ENCODE measurements at places on chromosomes 7 and 10. TPM values are rescaled to one million over a fixed set of nuclear protein-coding genes. Genes with fewer than 3 reads are reported as not detected.

GRCh38 chr10:348456-348855 is 213.2 kb downstream of the ZMYND11 start:
- no peak for ATAC-seq

The EPHA1 gene
- total RNA-seq: 79.0 TPM

GRCh38 chr7:108565987-108566386 is 3.5 kb downstream of the THAP5 start:
- ATAC-seq: no peak

DNA sequence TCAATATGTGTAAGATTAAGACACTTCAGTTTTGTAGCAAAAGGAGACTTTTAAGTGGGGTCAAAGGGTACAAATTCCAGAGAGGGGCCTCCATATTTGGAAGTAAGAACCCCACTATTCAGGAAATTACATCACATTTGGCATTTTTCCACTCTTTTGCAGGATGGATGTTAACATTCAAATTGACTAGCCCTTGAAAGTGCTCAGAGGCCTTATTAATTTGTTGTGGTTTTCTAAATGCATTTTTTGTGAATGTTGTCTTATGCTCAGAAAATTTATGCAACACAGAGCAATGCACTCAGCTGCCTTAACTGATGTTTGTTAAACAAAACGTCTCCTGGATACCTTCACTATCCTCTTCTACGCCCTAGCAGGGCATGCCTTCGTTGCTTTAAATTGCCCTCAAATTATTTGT is 50.9 kb upstream of the PDLIM1 start:
- ATAC-seq: no peak

DNA sequence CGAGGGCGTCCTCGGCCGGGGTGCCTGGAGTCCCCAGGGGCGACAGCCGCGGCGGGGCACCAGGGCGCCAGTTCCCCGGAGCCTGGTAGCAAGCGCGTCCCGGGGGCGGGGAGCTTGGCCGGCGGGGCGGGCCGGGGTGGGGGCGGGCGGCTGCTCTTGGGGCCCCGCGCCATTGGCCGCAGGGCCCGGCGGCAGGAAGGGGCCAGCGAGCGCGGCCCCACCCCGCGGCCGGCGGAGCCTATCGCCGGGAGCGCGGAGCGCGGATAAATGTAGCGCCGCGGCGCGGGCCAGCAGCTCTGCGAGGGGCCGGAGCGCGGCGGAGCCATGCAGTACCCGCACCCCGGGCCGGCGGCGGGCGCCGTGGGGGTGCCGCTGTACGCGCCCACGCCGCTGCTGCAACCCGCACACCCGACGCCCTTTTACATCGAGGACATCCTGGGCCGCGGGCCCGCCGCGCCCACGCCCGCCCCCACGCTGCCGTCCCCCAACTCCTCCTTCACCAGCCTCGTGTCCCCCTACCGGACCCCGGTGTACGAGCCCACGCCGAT is at the start of gene HHEX:
TSS of gene HHEX (plus strand) at position 293 of the 548 bp plus-strand sequence. CDS start at position 325, 32 bp downstream.
- peak; percentile 85 for ATAC-seq

The PARD3 gene
- 64.5 TPM for total RNA-seq

DNA sequence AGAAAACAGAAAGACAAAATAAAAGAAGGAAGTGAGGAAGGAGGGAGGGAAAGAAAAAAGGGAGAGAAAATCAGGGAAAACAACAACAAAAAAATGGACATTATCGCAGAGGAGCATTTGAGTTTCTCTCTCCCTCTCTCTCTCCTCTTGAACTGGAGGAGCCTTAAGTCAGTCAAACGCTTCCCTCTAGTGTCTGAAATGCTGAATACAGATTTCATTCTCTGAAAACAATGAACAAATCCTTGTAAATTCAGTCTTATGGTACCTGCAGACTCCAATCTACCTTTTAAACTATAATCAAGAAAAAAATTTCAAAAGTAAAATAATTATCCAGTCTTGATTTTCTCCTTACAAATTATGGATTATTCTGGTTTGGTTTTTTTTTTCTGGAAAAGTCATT is 89.2 kb upstream of the PFKP start:
- ATAC-seq: peak; percentile 65

- no peak for ATAC-seq
Observed at GRCh38 chr7:76423666-76424412, 911 bp upstream of the ZP3 start.

The BMPER gene
- total RNA-seq: not detected

The HEPACAM2 gene
- not detected for total RNA-seq

GRCh38 chr7:130037703-130038102 is 13.5 kb downstream of the ZC3HC1 start:
- no peak for ATAC-seq

GRCh38 chr10:55203874-55204273 is 402.8 kb upstream of the PCDH15 start:
- no peak for ATAC-seq

- ATAC-seq: no peak
Observed at GRCh38 chr10:24701447-24701846, 22.2 kb downstream of the ARHGAP21 start.

The CALN1 gene
- 0.24 TPM for total RNA-seq

The DPCD gene
- 19.0 TPM for total RNA-seq

The CFTR gene
- total RNA-seq: 0.60 TPM

The TLX1 gene
- not detected for total RNA-seq

GRCh38 chr7:132417103-132417906 is 159.0 kb downstream of the PLXNA4 start:
- no peak for ATAC-seq

The ZNF438 gene
- 2.9 TPM for total RNA-seq

The HMX3 gene
- total RNA-seq: not detected

GRCh38 chr7:55078465-55079372 is 59.9 kb downstream of the EGFR start:
- peak; percentile 58 for ATAC-seq

- no peak for ATAC-seq
Observed at GRCh38 chr7:81187753-81188152, 268.9 kb upstream of the SEMA3C start.

DNA sequence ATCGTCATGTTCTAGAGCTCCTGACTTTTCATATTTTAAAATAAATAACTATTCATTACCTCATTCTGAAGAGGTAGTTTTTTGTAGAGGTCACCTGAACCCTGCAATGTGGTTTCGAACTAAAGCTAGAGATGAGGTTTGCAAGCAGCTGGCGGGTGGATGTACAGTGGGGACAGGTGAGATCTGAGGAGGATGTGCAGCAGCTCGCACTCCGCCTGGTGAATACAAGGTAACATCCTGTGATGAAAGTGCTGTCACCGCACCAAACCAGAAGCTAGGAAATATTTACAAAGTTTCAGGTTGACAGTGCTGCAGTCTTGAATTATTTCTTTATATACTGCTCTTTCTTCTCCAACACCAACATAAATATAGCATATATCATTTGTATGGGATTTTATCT is 26.5 kb downstream of the NDUFB2 start:
- ATAC-seq: no peak

DNA sequence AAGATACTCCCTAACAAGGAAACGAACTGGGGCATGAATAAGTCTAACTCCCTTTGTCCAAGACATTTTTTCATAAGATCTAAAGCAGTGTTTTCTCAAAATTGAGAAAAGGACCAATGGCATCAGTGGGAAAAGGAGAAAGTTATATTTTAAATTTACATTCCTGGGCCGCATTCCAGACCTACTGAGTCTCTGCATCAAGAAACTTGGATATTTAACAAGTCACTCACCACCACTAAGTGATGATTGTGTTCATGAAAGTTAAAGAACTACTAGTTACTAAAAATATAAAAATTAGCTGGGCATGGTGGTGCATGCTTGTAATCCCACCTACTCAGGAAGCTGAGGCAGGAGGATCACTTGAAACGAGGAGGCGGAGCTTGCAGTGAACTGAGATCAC is 149.6 kb upstream of the MEOX2 start:
- no peak for ATAC-seq

The PNLIPRP1 gene
- not detected for total RNA-seq

DNA sequence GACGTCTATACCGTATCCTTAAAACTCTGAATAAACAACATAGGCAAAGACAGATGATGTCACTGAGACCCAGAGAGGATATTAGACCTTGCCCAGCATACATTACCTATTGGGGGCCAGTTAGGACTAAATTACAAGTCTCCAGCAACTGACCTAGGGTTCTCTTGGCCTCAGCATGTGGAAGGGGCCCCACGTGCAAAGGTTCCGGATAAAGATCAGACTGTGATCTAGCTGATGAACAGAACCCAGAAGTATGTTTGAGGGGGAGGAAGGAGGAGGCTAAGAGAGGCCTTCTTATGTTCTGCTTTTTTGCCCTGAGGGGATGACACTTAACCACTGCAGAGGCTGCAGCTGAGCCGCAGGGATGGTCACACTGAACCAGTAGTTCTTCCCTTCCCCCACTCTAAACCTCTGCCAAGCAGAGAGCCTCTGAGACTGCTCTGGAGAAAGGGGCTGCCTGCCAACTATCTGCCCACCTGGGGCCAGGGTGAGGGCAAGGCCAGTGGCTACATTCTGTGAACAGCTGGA is 24.0 kb upstream of the KMT2C start:
- no peak for ATAC-seq
